ENCODE measurements at places on chromosomes 11 and 22.

GRCh38 chr11:105132716-105133511 is 6.7 kb downstream of the CARD18 start:
- no peak for DNase-seq

DNA sequence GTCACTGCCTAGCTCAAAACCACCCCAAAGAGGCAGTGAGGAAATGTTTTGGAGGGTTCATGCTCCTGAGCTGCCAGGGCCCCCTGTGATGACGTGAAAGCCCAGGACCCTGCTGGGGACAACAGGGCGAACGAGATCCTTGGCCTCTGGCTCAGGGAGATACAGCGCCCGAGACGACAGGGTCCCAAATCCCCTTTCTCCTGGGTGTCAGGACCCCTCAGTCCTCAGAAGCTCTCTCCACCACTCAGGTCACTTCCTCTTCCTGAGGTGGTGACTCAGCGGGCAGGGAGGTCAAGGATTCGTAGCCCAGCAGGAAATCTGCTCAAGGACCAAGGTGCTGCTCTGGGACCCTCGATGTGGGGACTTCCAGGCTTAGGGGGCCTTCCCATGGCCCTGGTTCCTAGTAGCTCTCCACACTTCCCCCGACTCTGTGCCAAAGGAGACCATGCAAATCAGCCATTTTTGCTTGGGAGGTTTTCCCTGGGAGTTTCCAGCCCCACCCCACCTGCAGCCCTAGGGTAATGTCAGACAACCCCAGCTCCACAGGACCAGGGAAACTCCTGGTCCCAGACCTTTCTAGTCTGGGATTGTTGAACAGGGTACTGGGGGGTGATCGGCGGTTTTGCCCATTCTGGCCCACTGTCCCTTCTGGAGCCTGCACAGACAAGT is 12.8 kb downstream of the BCL9L start:
- peak; percentile 47 for DNase-seq

GRCh38 chr11:46917109-46917761 is 1.1 kb downstream of the LRP4 start:
- no peak for DNase-seq

DNA sequence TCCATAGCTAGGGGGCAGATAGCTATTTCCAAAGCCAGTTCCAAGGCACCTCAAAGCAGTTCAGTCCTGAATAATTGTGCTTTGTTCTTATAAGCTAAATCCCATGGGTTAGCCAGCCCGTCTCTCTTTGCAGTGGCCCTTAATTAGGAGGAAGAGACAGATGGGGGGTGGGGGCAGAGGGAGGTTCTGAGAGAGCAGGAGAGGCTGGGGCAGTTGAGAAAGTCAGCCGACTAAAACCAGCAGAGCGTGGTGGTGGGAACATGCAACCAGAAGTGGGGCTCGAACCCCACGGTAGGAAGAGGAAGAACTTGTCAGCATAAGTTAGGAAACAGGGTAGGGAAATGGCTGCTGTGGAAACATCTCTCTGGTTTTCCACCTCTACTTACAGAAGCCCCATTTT is 10.9 kb upstream of the SCN4B start:
- DNase-seq, result no peak

DNA sequence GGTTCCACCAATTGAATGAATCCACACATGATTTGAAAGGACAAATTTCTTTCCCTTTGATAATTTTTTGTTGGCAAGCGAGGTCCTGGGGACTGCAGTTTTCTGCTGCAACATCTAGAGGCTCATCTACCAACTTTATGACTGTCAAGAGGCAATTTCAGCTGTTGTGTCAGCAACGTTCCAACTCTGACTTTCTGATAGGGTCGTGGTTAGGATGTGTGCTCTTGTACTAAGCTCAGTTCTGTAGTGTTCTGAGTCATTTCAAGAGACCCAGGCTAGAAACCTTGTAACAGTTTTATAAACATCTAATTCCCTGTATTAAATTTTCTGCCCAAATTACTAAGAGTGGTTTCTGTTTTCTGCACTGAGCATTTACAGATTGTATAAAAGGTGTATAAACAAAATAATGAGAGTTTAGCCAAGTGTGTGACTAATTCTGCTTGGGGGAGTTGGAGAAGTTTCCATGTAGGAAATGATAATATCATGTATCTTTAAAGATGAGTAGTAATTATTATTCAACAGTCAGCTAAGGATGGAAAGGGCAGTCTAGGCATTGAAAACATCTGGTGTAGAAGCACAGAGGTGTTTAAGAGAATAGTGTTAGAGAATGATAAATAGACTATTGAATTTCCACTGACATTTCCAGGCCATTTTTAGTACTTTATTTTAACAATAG is 72.2 kb downstream of the RBMXL2 start:
- DNase-seq, result no peak
